Esophagus (tissue), 2 donors: ENCODE measurements at places on chromosomes 12 and 14. TPM values are rescaled to one million over a fixed set of nuclear protein-coding genes. Genes with fewer than 3 reads are reported as not detected.

CPM gene
- polyA plus RNA-seq: 4.1 TPM

GON7 gene
- polyA plus RNA-seq: 8.0 TPM

PLA2G1B gene
- polyA plus RNA-seq: 0.57 TPM

GPR65 gene
- polyA plus RNA-seq: 0.22 TPM

LIN52 gene
- 2.8 TPM for polyA plus RNA-seq

PLEKHH1 gene
- polyA plus RNA-seq: 2.4 TPM

LRRC10 gene
- polyA plus RNA-seq: not detected

CFAP251 gene
- polyA plus RNA-seq: 0.42 TPM

SYT1 gene
- polyA plus RNA-seq: 0.09 TPM
